SIG-M5 (cell line): ENCODE measurements at places on chromosomes 12 and 14.

DNA sequence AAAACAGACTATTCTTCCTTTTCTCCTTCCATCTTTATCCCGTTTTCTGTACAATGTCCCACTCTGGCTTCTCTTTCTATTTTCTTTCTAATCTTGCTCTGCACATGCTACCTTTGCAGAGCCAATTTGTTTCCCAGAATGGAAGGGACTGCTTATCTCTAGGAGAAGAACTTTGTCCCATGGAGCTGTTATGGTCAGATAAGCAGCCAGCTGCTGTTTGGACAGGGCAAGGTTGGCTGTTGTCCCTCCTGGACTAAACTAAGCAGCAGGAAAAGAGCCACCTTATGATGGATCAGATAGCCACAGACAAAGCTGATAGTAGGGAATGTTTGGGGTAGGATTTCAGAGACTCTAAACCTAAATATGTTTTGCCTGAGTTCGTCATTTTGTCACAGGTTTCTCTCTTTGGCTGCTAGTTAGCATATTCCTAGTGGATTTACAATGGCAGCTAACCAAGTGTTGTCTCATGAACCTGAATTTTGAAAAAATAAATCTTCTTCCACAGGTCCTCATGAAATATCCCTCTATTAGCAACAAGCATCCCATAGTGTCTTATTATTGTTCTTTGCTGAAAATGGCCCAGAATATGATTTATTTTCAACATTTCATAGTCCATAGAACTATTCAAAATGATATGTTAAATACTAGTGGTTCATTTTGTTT is 262.8 kb downstream of the SLC16A7 start:
- DNase-seq = no peak

DNA sequence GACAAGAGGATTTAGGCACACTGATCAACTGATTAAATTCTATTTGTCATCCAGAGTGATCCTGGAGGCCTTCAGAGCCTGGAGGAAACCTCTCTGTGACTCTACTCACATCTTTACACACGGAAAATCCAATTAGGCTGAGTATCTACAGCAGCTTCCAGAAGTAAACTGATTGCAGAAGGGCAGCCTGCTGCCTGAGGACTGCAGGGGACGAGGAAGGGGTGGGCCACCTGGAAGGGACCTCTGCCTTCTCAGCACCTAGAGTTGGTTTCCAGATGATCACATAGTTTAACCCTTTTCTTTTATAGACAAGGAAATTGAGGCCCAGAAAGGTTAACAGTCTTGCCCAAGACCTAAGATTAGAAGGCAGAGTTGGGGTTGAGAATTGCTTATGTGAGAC is 206.1 kb downstream of the DAD1 start:
- DNase-seq = no peak

GRCh38 chr12:76531056-76531455 is 28.5 kb downstream of the OSBPL8 start:
- no peak for DNase-seq

DNA sequence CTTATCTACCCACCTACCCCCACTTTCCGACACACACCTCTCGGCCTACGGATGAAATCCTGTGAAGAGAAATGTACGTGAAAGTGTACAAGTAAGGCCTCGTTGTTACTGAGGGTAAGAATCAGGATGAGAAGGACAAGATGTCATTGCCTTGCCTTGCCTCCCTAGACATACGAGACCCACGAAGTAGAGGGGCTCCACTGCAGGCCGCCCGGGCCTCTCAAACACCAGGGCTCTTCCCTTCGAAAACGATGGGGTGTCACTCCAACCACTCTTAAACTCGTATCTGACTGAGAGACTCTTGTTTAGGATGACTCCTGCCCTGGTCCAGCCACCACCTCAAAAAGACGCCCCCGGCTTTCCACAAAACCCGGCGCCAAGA is 498 bp downstream of the RACGAP1 start:
- no peak for DNase-seq

- no peak for DNase-seq
Measured at GRCh38 chr12:45601888-45602287, 127.6 kb upstream of the ARID2 start.

DNA sequence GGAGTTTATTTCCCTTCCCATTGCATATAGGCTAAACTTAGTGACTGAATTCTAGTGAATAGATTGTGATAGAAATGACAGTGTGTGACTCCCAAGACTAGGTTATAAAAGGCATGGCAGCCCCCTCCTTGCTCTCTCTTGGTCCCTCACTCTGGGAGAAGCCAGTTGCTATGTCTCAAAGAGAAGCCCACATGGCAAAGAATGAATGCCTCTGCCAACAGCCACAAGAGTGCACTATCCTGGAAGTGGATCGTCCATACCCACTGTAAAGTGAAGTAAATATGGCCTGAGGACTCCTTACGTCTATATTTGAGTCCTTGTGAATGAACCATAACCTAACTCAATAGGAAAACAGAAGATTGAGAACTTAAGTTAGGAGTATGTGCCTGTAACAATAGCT is 35.4 kb upstream of the HMGA2 start:
- no peak for DNase-seq

- no peak for DNase-seq
Measured at GRCh38 chr12:45775964-45776363, 46.5 kb downstream of the ARID2 start.

DNA sequence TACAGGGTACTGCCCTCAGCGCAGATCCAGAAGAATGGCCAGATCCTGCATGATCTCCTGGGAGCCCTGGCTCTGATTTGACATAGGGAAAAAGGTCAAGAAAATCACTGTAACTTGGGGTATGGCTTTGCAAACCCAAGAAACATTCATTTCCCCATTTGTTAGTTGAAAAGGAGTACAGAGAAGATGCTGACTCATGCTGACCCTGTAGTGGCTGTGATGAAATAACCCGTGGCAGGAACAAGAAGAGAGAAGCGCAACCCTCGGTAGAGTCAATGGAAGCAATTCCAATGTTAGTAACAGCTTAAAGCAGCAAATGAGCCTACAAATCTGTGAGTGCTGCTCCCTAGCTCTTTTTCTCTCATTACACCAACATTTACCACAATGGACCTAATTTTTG is 281.6 kb upstream of the NPAS3 start:
- DNase-seq = no peak

GRCh38 chr14:59189091-59189785 is 771 bp downstream of the DAAM1 start:
- DNase-seq = no peak

DNA sequence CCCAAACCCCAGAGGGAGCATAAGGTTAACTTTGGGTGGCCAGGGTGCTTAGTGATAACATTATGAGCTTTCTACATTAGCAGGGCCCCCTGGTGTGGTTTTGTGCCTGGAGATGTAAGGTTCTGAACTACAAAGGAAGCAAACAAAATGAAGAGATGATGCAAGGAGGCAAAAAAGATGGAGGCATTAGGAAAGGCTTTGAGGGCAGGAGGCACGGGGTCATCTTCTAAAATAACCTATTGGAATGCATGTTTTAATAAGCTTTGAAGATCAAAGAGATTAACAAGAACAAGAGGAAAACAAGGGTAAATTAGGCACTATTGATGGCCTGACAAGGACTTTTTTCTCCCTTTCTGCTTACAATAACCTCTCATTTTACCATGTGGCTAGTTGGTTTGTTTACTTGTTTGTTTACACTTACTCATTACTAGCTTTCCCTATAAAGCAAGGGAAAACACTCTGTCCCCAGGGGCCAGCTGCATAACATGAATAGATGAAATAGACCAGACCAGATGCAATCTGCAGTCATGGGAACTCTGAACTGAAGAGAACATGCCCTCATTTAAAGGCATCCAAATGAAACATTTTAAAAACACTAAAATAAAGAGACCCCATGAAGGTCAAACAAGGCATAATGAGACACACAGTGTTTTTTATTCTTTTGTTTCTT is 390.3 kb downstream of the DIO2 start:
- no peak for DNase-seq
